ENCODE measurements at places on chromosomes 4 and X.
A peak's percentile ranks its signal among the peaks of the same experiment; 100 is the strongest.

- DNase-seq: no peak
Measured at GRCh38 chrX:23035493-23035892, 35.7 kb downstream of the DDX53 start.

GRCh38 chr4:118351851-118352827 lies 664 bp downstream of the PRSS12 start:
- peak; percentile 13 for DNase-seq

- DNase-seq: no peak
Measured at GRCh38 chrX:104488811-104489210, 77.2 kb upstream of the IL1RAPL2 start.

DNA sequence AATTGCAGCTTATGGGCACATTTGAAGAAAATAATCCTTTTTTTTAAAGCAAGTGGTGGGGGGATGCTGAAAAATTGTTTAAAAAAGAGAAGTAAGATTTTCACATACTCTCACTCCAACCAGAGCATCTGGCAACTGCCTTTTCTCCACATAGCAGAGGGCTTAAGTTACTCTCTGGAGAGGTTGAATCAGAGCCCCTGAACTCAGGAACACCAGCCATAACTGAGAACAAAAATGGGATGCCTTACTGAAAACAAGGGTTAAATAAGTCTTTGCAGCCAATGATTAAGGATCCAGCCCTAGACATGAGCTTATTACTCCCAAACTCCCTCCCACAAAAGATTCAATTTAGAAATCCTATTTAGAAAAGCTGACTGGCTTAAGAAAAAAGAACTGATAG lies 27.5 kb downstream of the CASK start:
- no peak for DNase-seq
